ENCODE measurements at places on chromosomes 2 and 18. TPM values are rescaled to one million over a fixed set of nuclear protein-coding genes. Genes with fewer than 3 reads are reported as not detected.
A peak's percentile ranks its signal among the peaks of the same experiment; 100 is the strongest.

ROCK2 gene
- total RNA-seq: 28.0 TPM

HAAO gene
- total RNA-seq: 0.97 TPM

MRO gene
- total RNA-seq: 0.80 TPM

GRCh38 chr2:219551441-219552381, 7.9 kb downstream of the TMEM198 start:
- peak overlapping the region; percentile 88 for H3K27ac ChIP-seq
- H3K4me1 ChIP-seq: peaks cover 10% of the 10 kb centered on the region
- H3K36me3 ChIP-seq: no peaks in the 10 kb centered on the region
- DNase-seq: peak; percentile 83
- peak overlapping the region; percentile 98 for H3K4me3 ChIP-seq
